NCI-H774 (cell line): ENCODE measurements at places on chromosomes 2 and 18.

DNA sequence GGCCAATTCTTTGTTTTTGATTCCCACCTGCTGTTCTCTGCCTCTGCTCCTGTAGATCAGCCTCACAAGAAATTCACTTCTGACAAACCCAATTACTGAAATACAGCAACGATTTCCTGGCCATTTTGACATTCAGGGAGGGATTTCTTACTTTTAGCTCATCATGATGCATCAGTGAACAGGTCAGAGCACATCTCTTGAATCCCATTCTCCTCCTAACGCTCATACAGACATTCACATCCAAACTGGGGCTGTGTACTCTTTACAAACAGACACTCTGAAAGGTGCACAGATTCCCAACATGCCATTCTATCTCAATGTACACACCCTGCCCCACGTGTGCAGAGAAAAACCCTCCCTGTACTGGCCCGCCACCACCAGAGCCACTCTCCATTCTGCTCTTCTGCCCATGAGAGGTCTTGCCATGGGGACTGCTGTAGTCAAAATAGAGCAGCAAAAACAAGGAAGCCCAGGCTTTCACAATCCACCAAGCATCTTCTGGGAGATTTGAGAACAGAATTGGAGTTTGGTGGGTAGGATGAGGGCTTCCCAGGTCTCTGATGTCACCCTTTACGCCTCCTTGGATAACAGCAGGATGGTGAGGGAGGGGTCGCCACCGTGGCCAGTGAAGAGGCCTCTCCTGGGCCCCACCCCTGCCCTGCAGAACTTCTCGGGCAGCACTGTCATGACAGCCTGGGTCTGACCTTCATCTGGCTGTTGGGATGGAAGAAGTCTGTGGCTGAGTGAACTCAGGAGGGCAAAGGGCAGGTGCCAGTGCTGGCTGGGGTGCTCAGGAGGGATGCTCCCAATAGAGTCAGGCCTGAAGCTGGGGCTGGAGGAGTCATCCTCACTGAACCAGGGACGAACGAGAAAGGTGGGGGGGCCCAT is 41.9 kb upstream of the ZFP36L2 start:
- no peak for DNase-seq

DNA sequence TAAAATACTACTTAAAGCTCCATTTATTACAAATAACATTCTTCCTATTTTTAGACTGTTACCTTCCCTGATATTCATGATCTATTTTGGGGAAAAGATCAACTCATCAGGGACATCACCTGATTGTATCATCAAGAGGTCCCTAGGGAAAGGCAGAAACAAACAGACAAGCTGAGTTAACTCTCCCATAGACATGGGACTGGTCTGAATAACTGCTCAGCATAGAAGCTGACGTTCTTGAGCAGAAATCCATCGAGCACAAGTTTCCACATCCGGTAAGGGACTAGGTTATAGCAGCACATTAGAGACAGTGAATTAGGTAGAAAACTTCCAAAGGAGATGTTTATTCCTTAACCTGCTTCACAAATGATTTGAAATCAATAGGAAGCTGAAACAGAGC is 1100.4 kb upstream of the SLC39A10 start:
- no peak for DNase-seq

DNA sequence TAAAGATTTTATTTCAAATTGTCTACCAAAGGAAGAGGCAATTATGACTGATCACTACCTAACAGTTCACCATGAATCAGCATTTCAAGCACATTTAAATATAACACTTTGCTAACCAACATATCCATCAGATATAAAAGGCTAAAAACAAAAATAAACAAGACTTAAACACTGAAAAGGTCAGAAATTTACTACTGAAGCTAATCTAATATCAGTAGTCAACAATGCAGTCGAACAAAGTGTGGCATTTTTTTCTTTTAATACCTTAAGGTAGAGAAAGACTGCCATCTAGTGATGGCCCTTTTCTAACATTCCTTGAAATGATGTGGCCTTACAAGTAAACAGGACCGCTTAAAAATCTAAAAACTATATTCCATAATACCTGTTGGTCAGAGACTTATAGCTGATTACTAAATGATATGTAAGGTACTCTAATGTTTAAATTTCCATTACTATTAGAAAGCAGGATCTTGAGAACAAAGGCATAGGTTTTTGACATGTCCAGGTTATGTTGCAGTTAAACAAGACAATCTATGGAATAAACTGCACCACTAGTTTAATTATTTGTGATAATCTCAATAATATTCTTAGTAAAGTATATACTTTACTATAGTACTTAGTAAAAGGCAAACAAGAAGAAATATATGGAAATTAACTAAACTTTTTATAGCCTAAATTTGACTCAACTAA is 80.0 kb downstream of the EXOC6B start:
- DNase-seq = peak; percentile 67

DNA sequence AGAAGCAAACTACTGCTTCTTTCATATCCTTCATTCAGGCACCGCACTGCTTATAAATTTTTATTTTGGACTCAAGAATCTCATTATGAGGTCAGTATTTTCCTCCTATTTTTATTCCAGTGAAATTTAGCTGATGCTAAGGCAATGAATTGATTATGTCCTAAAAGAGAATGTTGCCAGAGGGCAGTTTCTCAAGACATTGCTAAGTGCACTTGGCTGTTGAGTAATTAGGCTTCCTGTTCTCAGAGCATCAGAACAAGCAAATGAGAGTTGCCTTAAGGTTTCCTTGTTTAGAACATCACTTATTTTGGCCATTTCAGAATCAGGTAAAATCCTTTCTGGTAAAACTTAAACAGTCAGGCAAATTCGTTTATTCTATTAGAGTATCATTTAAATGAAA is 548.6 kb upstream of the ZEB2 start:
- DNase-seq = no peak

GRCh38 chr2:238158018-238158508 is 707 bp upstream of the ERFE start:
- no peak for DNase-seq

DNA sequence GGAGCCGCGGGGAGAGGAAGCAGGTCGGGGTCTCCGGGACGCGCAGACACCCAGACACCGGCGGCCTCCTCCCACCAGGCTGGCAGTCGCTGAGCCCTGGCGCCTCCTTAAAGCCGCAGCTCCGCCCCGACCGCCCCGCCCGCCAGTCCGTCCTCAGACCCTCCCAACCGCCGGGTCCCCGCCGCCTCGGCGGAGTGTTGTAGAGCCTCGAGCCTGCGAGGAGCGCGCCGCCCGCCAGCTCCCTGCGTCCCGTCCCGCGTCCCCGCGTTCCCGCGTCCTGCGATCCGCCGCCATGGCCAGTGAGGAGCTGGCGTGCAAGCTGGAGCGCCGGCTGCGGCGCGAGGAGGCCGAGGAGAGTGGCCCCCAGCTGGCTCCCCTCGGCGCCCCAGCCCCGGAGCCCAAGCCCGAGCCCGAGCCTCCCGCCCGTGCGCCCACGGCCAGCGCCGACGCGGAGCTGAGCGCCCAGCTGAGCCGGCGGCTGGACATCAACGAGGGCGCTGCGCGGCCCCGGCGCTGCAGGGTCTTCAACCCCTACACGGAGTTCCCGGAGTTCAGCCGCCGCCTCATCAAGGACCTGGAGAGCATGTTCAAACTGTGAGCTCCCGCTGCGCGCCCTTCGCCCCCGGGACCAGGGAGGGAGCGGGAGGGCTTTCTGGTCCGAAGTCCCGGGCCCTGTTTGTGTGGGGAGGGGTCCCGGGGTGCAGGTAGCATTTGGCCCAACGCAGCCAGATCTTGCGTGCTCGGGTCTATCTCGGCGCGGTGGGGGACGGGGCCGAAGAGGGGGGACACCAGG is at the start of gene EFHD1:
EFHD1 (plus strand) TSS at position 192 of the 793 bp plus-strand sequence; CDS start at position 293, 101 bp downstream.
- peak; percentile 42 for DNase-seq

DNA sequence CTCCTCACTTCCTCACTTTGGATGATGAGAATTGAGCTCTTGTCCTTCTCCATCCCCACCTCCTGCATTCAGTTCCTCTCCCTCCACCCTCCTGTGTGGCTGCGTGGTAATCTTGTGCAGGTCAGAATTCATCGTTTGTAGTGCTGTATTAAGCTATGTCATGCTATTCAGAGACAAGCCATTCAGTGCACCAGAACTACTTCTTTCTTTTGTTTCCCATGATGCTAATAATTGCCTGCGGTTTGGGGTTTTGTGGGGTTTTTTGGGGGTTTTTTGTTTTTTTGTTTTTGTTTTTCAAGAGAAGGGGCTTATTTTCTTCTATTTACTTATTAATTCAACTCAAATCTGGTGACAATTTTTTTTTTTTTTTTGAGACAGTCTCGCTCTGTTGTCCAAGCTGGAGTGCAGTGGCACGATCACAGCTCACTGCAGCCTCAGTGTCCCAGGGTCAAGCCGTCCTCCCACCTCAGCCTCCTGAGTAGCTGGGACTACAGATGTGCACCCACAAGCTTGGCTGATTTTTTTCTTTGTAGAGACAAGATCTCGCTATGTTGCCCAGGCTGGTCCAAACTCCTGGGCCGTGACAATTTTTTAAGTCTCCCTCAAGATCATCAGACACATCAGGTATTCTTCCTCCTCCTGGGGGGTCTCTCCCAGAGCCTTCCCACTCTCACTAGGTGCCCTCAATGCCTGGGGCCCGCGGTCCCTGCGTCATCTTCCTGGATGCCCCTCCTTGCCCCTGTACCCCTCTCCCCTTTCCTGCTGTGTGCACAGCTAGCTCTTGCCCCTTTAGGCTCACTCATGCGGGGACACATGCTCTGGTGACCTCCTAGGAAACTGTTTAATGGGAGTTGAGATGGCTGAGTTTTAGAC is 37.8 kb downstream of the MAL start:
- no peak for DNase-seq

DNA sequence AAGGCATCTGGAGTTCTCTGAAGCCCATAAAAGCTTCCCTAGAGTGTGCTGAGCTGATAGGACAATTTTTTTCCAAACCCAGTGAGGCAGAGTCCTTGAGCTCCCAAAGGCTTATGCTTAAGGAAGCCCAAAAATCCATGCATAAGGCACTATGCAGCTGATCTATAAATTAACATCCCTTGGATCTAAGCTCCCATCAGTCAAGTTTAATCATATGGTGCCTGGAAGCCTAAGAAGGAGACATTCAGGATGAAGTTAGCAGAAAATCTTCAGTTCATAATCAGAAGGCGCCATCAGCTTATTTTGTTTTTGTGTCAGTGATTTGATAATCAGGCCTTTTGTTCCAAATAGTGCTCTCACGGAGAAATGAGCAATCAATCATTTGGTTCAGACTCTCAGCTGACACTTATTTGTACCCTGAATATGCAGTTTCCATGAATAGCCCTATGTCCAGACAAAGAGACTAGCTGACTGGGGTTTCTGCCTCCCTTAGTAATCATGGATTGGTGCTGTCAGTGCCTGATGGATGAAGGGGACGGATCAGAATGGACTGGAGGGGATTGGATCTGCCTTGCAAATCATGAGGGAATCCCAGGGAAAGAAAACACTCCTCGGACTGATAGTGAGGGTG is 464.8 kb upstream of the RGPD4 start:
- no peak for DNase-seq

GRCh38 chr2:207311316-207312005 is 145.7 kb upstream of the KLF7 start:
- no peak for DNase-seq

DNA sequence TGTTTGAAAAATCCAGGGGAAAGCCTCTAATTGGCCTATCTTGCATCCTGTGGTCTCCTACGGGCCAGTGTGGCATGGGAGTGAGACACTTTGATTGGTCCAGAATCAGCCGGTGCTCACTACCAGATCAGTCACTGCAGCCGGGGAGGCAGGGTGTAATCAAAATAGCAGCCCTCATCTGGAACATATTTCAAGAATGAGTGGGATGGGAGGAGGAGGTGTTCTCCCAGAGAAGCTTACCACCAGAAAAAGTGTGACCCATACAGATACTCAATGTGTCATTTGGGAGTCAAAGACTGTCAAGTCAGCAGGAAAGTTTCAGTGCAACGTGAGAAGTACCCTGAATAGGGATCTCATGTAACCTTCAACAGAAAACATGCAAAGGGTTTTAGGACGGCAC is 393.9 kb upstream of the SLC14A2 start:
- DNase-seq = no peak

- no peak for DNase-seq
Measured at GRCh38 chr2:108922141-108922915, 66.7 kb downstream of the EDAR start.

- DNase-seq = no peak
Measured at GRCh38 chr2:156321243-156321904, 11.1 kb downstream of the NR4A2 start.

DNA sequence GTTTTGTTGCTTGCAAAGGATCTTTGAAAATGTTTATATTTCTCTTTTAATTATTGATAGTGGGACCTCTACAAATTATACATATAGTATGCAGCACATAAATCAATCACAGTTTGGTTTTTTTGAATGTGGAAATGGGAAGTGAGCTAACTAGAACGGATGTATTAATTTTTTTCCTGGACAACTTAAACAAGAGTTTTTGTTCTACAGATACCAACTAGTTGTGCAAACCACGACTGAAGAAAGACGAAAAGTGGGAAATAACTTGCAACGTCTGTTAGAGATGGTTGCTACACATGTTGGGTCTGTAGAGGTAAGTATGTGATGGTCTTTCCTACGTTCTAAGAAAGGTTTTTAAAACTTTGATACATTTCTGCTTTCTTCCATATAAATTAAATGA is 39.2 kb downstream of the NDC80 start:
- DNase-seq = no peak

GRCh38 chr18:71554686-71555085 is 989.5 kb downstream of the CBLN2 start:
- no peak for DNase-seq

DNA sequence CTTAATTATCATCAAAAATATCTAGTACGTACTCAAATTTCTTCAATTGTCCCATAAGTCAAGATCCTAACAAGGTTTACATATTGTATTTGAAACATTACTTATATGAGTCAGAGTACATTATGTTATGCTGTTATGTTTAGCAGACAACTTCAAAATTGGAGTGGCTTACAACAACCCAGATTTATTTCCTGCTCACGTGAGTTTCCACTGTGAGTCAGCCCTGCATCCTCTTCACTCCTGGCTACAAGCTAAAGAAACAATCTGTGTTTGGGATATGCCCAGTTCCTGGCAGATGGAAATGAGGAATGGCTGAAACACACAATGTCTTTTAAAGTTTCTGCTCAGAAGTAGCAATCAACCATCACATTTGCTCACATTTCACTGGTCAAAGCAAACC is 31.5 kb upstream of the TANC1 start:
- DNase-seq = no peak

DNA sequence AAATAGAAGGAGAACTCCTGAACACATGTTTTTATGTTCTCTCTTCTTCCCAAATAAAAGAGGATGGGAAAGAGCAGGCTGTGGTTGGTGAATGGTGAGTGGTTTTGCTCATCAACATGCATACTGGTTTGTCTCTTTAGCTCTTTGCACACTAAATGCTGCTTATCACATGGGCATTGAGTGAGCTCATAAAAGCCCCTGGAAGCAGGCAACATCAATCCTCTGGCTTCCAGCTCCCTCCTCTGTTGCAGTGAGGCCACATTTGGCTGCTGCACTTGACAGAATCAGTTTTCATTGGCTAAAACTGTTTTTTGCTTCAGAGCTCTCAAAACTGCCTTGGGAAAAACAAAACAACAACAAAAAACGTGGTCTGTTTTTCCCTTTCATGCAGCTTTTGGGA is 1308.2 kb upstream of the NRXN1 start:
- no peak for DNase-seq

GRCh38 chr2:118854507-118855345 is 7.3 kb upstream of the EN1 start:
- DNase-seq = no peak

GRCh38 chr2:96506907-96507240 is 1.7 kb upstream of the NEURL3 start:
- no peak for DNase-seq
